CD4-positive, alpha-beta T cell treated with Interleukin-21 for 1 hour (primary cell): ENCODE measurements at places on chromosomes 3 and 15.

GRCh38 chr3:128379367-128380160 is 87.1 kb downstream of the DNAJB8 start:
- DNase-seq, result no peak

DNA sequence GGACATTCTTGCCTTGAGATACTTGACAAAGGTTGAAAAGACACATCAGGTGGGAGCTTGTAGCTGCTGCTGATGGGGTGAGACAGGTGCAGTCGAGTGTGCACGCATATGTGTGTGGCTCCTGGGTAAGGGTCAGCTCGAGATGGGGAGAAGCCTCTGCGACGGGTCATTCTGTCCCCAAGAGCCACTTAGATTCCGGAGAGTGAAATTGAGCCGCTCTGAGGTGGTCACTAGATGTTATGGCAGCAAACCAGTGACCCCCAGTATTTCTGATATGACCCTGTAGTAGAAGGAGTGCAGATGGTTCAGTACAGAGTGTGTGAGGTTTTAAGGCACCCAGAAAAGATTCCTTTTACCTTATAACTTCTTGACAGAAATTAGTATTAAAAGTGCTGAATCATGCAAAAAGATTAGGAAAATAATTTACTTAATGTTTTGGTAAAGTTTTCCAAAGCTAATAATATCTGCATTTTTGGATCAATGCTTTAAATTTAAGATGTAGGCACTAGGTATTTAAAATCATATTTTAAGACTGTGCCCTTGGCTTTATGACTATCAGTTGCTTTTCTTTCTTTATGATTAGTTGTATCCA is 241.9 kb upstream of the TOPAZ1 start:
- DNase-seq, result no peak

GRCh38 chr3:57073628-57074027 is 13.2 kb downstream of the SPATA12 start:
- DNase-seq, result no peak

DNA sequence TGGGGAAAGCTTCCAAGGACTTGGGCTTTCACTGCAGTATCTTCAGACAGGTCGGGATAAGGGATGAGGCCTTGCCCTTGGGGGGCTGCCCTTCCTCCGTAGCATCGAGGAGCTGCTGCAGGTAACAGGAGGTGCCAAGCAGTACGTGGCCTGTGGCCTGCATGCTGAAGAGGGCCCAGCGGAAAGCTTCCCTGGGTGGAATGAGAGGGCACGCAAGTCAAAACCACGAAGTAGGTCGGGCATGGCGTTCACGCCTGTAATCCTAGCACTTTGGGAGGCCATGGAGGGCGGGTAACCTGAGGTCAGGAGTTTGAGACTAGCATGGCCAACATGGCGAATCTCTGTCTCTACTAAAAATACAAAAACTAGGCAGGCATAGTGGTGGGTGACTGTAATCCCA is 12.9 kb downstream of the CIDEC start:
- no peak for DNase-seq

- DNase-seq, result no peak
Measured at GRCh38 chr3:63945558-63946096, 33.4 kb upstream of the SCAANT1 start.

DNA sequence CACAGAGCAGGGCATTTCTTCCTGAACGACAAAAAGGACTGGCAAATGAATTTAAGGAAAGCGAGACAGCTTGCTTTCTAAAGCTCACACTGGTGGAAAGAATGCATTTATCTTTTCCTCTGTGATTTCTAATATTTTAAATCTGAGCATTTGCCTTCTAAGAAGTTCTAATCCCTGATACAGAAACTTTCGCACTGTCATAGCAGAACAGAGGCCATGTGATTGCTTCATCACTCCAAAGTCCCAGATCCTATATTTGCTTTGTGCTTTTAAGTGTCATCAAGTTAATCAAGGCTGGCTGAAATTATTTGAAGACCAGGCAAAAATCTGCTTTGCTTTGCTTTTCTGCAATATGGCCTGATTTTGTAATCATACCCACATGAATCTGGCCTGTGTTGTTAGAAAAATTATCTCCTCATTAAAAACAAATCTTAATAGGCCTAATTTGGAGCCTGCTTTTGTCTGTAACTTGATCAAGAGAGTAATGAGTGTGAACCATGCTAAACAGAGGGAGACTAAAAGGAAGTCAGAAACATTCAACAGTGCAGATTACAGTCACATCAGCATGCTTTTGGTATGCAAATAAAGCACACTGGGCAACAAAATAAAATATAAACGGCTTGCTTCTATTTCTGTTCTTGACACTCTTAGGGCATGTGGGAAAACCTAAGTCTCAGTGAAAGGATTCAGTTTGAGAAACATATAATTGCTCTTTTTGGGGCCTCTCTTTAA is 178.2 kb upstream of the ADAMTS9 start:
- no peak for DNase-seq

GRCh38 chr15:75887178-75887577 is 16.5 kb upstream of the FBXO22 start:
- DNase-seq, result no peak
